ENCODE measurements at places on chromosomes 1 and 21.
A peak's percentile ranks its signal among the peaks of the same experiment; 100 is the strongest.

DNA sequence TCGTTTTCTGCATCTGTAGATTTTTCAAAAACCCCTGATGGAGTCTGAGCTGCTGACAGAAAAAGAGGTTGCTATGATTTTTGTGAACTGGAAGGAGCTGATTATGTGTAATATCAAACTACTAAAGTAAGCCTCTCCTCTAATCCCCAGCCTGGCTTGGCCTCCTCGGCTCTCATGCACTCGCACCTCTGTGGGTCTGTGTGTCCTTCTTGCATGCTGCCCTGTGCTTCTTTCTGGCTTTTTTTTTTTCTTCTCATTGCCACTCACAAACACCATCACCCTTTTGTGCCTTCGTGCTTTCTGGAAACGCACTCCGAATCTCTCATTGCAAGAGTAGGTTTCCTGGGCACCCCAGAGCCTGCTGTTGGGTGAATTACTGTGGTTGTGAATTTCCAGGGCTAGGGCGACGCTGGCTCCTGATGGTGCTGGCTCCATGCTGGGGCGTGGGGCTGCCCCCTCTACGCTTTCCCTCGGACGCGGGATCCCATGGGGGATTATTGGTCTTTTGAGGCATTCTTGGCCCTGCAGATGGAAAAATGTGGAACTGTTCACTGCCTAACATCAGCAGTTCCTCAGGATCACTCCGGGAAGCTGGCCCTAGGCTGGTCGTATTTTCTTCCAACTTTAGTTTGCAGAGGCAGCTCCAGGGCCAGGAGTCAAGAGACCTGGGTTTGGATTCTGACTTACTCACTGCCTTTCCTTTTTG lies 56.8 kb downstream of the ATP5PO start:
- no peak for DNase-seq

DNA sequence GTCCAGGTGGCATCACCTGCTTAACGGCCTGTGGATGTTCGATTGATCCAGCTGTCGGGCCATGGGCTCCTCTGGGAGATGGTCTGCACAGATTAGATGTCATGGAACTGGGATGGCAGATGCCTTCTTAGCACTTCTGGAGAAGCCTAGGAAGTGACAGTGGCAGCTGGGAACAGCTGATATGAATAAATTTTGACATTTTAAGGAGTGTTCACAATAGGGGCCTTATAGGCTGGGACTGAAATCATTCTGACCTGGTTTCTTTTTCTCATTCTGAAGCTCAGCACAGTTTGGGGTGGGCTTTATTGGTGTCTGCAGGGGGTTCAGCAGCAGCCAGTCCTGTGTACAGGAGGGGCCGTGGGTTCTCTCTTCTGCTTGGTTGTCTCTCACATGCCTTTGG lies 175.3 kb downstream of the CACNA1E start:
- no peak for DNase-seq

GRCh38 chr21:34343347-34343746 lies 20.5 kb upstream of the KCNE2 start:
- no peak for DNase-seq

GRCh38 chr1:12173631-12174121 lies 6.9 kb downstream of the TNFRSF1B start:
- DNase-seq = peak; percentile 39

- DNase-seq = no peak
Observed at GRCh38 chr1:46444466-46444865, 45.2 kb upstream of the DMBX1 start.

GRCh38 chr1:5651964-5652821 lies 340.0 kb downstream of the NPHP4 start:
- DNase-seq = no peak

GRCh38 chr1:2552189-2552588 lies 4.0 kb upstream of the TNFRSF14 start:
- no peak for DNase-seq

GRCh38 chr1:205141236-205142101 lies 19.7 kb upstream of the RBBP5 start:
- peak; percentile 90 for DNase-seq

- DNase-seq = no peak
Observed at GRCh38 chr1:159554696-159555095, 18.9 kb upstream of the OR10J5 start.

GRCh38 chr1:180566026-180566425 lies 7.3 kb downstream of the OVAAL start:
- DNase-seq = no peak

- no peak for DNase-seq
Observed at GRCh38 chr1:214241060-214241459, 39.9 kb upstream of the SMYD2 start.

- DNase-seq = no peak
Observed at GRCh38 chr1:49190138-49190537, 413.4 kb upstream of the BEND5 start.

DNA sequence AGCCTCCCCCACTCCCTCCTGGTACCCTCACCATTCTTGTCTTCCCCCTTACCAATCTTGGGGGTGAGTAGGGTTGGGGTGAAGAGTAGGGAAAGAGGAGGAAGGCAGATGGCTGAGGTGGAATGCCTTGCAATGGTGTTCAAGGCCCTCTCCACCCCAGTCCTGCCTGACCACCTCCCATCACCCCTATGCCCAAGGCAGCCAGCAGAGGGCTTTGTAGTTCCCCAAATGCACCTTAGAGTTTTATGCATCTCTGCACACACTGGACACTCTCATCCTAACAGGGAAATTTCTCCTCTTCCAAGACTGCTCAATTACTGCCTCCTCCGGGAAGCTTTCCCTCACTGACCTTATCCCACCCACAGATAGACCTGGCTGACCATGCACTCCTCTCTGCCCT lies 15.4 kb downstream of the KIF17 start:
- DNase-seq = no peak

DNA sequence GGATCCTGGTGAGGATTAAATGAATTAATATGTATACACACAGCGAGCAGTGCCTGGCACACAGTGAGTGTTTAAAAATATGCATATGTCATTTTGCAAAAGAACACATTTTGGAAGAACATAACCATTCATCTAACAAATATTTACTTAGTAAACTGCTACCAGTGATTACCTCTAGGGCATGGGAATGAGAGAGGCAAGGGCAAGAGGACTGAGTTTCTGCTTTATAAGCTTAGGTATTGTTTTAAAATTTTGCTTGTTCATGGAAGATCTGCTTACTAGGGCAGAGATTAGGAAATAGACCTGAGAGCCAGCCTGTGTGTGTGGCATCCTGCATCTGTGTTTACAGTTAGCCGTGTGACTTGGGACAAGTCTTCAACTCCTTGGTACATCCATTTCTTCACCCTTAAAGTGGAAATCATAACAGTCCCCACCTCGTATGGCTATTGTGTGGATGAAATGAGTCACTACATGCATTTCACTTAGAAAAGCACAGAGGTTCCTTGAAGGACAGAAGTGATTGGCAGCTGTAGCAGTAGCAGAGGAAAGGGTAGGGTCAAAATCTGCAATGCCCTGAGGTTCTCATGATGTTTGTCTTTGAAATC lies 198.5 kb upstream of the FMN2 start:
- peak; percentile 18 for DNase-seq

DNA sequence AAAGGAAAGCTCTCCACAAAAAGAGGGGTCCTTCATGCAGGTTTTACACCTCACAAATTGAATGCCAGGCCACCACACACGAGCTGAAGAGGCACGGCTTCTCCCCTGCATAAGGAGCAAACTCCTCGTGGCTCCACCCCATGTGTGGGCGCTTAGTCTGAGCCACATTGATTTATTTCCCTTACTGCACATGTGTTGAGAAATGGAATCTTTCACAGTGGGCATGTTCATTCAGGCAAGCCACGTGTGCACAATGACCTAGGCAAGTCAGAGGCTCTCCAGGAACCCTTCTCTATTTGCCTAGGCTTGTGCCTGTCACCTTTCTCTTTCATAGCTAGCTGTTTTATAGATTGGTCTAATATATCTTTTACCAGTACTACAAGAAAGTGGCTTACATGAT lies 120.5 kb downstream of the LTN1 start:
- no peak for DNase-seq

DNA sequence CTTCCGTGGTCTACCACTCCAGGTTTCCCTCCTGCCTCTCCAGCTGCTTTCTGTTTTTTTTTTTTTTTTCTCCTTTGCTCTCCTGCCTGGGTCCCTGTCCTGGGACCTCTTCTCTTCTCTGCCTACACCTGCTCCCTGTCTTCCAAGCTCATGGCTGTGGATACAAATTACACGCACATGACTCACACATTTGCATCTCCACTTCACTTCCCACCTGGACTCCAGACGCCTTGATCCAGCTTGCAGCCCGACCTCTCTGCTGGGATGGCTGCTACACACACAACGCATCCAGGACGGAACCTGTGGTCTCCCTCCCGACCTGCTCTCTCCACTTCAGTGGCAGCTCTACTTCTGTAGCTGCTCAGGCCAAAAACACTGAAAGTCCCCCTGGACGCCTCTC lies 44.4 kb upstream of the B3GALT5 start:
- DNase-seq = no peak

- DNase-seq = peak; percentile 89
Observed at GRCh38 chr1:51616903-51617708, at the start of gene OSBPL9. TSS of gene OSBPL9 (plus strand) at chr1:51617092. CDS start at chr1:51617111, 19 bp downstream.

- DNase-seq = no peak
Observed at GRCh38 chr1:246293366-246294121, 213.5 kb downstream of the SMYD3 start.

GRCh38 chr1:5752746-5753548 lies 239.3 kb downstream of the NPHP4 start:
- DNase-seq = no peak

DNA sequence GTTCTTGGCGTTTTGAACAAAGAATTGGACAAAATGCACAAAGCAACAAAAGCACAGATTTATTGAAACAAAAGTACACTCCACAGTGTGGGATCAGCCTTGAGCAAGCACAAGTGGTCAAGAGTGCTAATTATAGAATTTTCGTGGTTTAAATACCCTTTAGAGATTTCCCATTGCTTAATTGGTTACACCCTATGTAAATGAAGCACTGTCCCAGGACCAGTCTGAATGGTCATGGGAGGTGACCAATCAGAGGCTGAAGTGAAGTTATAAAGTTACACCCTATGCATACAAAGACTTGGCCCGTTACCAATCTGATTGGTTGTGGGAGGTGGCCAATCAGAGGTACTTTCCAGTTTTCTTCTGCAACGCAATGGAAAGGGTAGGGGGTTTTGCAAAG lies 223.6 kb downstream of the CENPF start:
- DNase-seq = no peak

GRCh38 chr1:68233202-68233601 lies 879 bp upstream of the WLS start:
- no peak for DNase-seq

- no peak for DNase-seq
Observed at GRCh38 chr1:239771550-239771949, 320.1 kb upstream of the FMN2 start.

DNA sequence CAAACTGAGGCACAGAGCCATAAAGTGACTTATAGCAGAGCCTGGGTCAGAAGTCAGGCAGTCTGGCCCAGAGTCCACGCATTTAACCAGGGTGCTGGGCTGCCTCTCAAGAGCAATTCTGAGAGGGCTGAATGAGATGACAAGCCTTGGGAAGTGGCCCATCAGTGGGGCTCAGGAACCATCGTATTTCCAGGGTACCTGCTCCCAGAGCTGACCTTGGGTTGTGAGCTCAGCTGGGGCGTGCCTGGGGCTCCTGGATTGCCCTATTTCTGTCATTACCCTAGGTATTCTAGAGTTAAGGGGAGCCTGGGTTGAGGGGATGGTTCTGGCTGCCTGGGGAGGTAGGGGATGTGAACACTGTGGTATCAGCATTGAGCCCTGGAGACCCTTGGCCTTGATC lies 49.4 kb downstream of the LGR6 start:
- DNase-seq = no peak

DNA sequence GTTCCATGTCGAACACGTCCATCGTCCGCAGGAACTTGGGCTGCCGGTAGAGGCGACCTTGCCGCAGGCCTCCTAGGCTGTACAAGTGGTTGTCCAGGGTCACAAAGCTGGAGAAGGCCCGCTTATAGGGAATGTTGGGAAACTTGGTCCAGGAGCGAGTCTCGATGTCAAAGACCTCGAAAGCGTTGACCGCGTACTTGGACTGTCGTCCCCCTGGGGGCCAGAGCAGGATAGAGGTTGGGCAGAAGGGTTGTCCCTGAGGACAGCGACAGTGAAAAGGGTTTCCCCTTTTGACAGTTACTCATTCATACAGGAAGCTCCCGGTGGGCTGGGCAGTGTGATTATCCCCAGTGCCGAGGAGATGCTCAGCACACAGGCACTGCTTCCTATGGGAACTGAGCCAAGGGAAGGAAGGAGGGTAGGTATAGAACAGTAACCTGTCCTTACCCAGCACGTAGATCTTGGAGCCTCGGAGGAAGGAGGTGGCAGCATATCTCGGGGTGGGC lies 17.5 kb downstream of the KLHDC8A start:
- DNase-seq = no peak

DNA sequence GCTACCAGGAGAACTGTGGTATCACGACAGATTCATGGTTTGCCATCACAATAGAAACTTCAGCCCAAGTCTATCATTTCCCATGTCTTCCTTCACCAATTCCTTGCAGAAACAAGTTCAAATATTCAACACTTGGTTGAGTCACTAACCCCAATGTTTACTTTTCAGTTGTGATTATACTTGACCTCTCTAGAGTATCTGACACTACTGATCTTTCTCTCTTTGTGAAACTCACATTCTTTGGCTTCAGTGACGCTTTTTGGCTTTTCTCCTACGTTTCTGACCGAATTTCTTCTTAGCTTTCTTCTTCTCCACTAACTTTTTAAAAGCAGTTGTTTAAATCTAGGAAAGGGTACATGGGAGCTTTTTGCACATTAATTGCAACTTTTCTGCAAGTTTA lies 48.8 kb upstream of the HMGB4 start:
- DNase-seq = no peak

DNA sequence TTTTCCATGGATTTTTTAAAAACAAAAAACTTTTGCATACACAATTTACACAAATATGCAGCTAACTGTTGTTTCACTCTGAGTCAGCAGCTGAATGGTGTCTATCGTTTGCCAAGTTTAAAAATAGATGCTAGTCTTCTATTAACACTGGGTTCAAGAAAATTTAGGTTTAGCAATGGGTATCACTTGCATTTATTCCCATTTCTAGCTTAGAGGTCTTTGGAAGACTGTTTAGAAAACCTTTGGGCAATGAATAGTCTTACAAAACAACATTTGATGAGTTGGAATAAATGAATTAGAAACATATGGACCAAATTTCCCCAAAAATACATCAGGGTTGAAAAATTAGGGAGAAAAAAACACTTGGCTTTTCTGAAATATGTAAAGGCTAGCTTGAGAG lies 165.8 kb downstream of the LYPLAL1 start:
- DNase-seq = no peak

DNA sequence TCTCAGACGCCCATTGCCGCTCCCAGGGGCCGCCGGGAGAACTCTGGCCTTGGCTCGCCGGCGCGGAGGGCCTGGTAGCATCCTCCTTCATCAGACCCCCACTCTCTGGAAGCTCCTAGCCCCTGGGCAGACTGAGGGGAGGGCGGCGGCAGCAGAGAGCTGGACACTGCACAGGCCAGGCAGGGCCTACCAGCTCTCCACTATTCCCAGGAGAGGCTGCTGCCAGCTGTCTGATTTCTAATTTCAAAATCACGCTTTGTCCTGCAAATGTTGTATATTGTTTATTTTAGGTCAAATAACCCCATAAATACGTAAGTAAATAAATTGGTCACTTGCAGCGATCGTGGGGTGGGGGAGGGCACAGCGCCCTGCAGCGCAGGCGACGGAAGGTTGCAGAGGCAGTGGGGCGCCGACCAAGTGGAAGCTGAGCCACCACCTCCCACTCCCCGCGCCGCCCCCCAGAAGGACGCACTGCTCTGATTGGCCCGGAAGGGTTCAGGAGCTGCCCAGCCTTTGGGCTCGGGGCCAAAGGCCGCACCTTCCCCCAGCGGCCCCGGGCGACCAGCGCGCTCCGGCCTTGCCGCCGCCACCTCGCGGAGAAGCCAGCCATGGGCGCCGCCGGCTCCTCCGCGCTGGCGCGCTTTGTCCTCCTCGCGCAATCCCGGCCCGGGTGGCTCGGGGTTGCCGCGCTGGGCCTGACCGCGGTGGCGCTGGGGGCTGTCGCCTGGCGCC lies at the start of gene MTARC1:
Gene MTARC1, plus strand, starts transcription at position 577 of the 732 bp plus-strand sequence. Its CDS starts 32 bp downstream, at position 609.
- DNase-seq = peak; percentile 89

All from body of pancreas (tissue), 4 donors.